ENCODE measurements at places on chromosomes 3 and 15.

- peak; percentile 26 for DNase-seq
Observed at GRCh38 chr15:83289160-83289559, 4.7 kb upstream of the BNC1 start.

DNA sequence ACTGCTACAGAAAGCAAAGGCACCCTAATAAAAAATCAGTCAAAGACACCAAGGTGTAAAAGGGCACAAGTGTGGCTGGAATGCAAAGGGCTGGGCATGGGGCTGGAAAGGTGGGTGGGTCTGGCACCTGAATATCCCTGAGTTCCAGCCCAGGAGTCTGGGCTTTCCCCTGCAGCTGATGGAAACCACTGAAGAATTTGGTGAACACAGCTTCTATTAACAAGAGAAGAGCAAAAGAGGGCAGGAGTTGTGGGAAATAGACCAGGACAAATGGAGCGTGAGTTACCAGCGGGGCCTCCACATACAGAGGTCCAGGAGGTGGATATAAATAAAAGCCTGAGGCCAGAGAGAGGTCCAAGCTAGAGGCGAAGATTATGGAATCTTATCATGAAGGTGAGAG lies 45.1 kb upstream of the TPM1 start:
- no peak for DNase-seq

DNA sequence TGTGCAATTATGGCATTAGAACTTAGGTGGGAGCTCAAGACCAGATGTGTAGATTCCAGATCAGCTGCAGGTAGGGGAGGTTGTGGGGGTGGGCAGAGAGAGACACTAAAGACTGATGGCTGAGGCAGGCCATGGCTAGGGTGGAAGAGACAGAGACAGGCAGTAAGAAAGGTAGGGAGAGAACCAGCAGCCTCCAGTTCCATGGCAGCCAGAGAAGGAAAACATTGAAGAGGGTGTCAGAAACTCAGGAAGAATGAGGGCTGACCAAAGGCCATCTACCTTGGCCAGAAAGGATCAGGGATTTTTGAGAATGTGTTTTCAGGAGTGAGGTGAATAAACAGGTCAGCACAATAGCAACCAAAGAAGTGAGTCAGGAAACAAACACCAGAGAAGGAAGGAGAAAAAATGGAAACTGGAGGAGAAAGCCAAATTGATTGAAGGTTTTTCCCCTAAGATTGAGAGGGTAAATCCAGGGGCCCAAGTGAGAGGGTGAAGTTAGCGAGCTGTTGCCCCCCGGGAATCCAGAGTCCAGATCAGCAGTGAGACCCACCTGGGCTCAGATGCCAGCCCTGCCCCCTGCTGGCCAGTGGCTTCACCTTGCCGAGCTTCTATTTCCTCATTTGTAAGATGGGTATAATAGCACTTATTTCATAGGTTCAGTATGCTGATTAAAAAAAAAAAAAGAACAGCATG lies 41.0 kb downstream of the ABHD2 start:
- peak; percentile 29 for DNase-seq

- no peak for DNase-seq
Observed at GRCh38 chr15:31516874-31517273, 190.2 kb downstream of the KLF13 start.

- DNase-seq = no peak
Observed at GRCh38 chr15:64754663-64755426, 20.5 kb downstream of the RBPMS2 start.

- DNase-seq = peak; percentile 90
Observed at GRCh38 chr3:72492240-72492639, 356.0 kb downstream of the SHQ1 start.

DNA sequence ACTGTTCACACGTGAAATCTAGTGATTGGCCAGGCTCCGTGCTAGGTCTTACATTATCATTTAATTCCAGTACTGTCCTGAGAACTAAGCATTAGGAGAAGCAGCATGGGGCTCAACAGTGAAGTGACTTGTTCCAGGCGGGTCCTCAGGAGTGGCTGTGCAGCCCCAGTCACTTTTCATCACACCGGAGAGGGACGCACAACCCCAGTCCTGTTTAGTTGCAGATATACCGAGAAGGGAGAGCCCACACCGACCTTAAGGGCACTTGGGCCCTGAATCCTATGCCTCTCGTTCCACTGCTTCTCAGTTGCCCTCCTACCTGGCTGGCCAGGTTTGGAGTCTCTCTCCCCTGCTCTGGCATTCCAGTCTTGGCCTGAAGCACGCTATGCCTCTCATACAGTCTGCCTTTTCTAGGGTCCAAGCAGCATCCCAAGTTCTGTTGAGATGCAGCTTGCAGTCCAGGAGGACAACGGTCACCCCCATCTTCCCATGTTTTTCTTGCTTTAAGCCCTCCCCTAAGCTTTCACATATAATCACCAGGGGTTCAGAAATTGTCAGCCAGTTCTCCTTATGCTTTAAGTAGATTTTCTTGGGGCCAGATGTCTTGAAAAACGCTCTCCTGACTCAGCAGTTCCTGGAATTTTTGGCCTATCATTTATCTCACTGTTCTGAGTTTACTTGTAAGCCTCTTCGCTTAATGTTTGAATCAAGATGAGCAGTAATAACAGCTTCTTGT lies 10.1 kb downstream of the FAM131A start:
- DNase-seq = no peak

- DNase-seq = no peak
Observed at GRCh38 chr15:57108296-57108695, 189.9 kb downstream of the TCF12 start.

DNA sequence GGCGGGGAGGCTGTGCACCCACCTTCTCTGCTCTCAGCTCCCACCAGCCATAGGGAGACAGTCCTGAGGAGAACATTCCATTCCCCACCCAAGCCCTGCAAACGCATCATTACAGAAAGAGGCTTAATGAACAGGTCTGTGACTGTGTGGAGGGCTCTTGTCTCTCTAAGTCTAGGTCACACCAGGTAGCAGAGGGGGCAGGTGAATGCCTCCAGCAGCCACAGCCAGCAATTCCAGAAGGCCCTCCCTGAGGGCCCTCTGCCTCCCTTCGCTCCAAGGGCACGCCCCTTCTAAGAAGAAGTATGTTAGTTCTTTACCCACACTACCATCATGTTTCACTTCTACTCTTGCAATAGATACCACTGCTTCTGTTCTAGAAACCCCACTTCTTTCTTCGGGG lies 217.5 kb upstream of the BHLHE40 start:
- DNase-seq = no peak

DNA sequence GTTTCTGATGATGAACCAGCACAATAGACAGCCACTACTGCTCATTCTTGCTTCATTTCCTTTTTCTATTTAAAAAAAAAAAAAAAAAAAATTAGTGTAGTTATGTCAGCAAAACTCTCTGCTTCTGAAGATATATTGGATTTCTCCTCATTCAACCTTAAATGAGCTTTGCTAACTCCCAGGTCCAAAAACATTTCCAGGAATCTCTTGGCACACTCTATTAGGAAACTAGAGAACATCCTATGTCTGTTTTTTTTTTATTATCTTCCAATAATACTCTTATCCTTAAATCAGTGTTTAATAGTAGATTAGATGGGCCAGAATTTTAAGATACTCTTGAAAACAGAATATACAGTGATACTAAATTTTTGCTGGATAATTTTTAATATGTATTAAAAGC lies 398.0 kb downstream of the NAALADL2 start:
- DNase-seq = no peak

DNA sequence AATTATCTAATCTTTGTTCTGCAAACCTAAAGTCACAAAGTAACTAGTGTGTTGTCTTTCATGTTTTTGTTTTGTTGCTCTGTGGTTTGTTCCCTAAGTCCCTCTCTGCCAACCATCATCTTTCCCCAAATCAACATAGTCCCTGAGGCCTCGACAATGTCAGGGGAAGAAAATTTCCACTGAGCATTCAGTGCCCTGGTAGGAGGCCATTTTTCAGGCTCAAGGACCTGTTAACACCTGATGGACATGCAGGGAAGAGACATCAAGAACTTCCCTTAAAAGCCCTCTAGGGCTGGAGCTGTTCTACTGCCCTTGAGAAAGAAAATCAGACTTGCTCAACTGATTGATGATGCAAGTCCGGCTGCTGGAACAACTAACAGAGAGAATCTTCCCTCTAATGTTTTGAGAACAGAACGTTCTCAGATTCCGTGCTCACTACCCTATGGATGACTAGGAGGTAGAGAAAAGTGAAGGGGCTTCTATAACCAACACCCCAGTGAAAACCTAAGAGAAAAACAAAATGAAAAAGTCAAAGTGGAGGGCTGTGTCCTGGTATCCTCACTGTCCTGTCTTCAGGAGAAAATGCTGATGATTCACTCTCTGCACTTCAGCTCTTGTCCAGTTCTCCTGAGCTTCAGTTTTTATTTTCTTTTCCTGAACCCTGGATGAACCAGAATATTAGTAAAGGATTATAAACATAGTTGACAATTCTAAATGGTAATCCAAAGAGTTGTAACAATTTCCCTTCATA lies 373.1 kb downstream of the FOXP1 start:
- DNase-seq = peak; percentile 48

GRCh38 chr15:43330780-43331087 lies 361 bp upstream of the LCMT2 start:
- no peak for DNase-seq

GRCh38 chr15:57385923-57386390 lies 9.7 kb downstream of the CGNL1 start:
- DNase-seq = no peak

DNA sequence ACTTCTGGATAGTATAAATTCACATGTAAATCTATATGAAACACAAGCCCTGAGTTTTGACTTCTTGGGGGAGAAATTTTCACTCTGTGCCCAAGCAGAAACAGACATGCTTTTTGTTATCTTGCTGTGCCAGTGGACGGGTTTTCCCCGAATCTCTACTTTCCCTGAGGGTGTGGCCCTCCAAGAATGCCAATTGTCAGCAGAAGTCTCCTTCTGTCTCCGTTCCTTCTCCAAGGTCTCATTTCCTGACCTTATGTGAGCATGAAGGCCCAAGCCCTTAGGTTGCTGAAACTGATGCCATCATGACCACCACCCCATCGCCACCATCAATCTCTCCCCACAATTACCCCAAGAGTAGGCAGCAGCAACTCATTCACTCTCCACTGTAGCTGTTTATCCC lies 253.8 kb downstream of the XXYLT1 start:
- DNase-seq = no peak

DNA sequence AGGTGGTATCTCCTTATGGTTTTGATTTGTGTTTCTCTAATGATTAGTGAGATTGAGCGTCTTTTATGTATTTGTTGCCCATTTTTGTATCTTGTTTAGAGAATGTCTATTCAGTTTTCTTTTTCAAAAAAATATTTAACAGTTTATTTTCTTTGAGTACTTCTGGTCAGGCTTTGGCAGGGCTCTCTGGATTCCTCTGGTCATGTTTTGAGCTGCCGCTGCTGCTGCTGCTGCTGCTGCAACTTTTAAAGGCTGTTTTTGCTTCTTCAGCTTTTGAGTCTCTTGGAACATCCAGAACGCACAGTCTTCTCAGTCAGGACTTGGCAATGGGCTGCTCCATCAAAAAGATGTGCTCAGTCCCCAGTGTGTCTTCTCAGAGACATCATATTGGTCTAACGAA lies 40.1 kb downstream of the REC114 start:
- peak; percentile 21 for DNase-seq

DNA sequence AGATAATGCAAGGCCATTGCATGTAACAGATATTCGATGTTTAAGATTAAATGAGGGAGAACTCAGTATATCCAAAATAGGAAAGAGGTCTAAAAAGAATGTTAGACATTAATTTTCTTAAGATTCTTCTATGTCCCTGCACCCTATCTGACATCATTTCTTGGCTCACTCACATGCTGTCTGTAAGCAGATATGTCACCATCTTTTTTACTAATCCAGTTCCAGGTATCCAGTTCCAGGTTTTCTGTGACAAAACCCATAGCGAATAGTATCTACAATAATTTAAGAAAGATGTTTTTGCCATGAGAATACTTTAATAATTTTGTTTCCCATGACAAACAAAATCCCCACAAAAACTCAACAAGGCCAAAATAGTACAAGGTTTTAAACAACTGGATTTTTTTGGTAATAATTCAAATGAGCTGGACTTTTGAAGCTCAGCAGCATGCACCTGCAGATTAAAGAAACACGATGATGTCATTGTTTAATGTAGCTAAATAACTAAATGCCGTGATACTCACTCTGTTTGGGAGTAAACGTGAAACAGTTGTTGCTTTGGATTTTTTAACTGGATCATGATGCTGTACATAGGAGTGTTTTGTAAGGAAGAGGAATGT lies 867.6 kb downstream of the EPHA3 start:
- no peak for DNase-seq

GRCh38 chr3:197068077-197068476 lies 38.5 kb upstream of the MELTF start:
- DNase-seq = no peak

Measured in AG08396 (cell line).